ENCODE measurements at places on chromosomes 12 and 14. TPM values are rescaled to one million over a fixed set of nuclear protein-coding genes. Genes with fewer than 3 reads are reported as not detected.

Gene BCL11B
- total RNA-seq = 0.16 TPM

Gene BBS10
- 6.1 TPM for total RNA-seq

Gene PRB2
- total RNA-seq = not detected

Gene YY1
- 54.9 TPM for total RNA-seq

Gene IL22
- not detected for total RNA-seq

Gene CLEC12A
- total RNA-seq = 8.3 TPM

Gene PRH2
- 1.2 TPM for total RNA-seq

Gene PLEKHH1
- total RNA-seq = 2.1 TPM

Gene MANSC1
- 12.8 TPM for total RNA-seq

Gene HAL
- total RNA-seq = not detected

Gene SDR9C7
- 0.55 TPM for total RNA-seq

Data from sigmoid colon (tissue), 7 donors.